Right forelimb (tissue), 1 donor: ENCODE measurements at places on chromosomes 2 and 18.

DNA sequence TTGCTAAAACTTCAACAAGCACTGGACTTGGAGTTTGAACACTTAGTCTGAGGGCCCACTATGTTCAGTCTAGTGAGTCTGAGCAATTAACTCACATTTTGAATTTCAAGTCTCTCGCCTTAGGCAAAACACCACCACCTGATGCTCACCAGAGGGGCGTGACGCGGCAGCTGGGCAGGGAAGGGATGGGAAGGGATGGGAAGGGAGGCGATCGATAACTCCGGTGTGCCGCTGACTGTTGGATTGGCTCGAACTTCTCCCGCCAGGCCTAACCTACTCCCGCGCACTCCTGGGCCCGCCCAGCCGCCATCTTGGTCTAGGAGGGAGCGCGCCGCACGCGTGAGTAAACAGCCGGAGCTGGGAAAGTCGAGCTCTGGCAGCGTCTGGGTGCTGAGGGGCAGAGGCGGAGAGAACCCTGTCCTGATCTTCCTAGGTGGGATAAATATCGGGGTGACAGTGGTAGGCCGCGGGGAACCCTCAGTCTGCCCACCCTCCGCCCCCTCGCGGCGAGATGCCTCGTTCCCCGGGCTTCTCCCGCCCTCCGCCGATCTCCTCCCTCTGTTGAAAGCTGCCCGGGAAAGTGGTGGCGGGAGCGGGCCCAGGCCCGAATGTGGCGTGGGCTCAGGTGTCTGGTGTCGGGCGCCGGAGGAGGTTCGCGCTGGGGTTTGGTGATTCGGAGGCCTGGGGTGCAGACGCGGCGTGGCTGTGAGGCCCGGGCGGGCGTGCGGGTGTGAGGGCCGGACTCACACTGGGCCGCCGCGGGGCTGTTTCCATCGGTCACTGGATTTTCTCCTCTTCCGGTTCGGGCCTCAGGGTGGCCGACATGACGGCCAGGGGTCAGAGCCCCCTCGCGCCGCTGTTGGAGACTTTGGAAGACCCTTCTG, at the start of gene RIF1:
Gene RIF1, plus strand, starts transcription at position 302 of the 884 bp plus-strand sequence. Its CDS starts 522 bp downstream, at position 824.
- peak; percentile 94 for DNase-seq

DNA sequence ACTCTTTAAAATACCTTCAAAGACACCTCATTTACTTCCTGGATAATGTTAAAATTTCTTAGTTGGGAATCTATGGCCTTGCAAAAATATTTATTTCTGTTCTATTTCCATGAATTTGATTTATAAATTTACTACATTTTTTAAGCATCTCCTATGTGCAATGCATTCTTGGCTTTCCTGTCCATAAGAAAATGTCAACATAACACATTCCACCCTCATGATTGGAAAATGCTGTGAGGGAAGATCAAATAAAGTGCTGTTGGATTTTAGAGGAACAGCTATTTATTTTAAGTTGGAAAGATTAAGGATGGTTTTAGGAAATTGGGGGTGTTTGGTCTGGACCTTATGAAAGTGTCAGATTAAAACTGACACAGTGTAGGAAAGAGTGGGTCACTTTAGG, 45.4 kb upstream of the MC4R start:
- no peak for DNase-seq

DNA sequence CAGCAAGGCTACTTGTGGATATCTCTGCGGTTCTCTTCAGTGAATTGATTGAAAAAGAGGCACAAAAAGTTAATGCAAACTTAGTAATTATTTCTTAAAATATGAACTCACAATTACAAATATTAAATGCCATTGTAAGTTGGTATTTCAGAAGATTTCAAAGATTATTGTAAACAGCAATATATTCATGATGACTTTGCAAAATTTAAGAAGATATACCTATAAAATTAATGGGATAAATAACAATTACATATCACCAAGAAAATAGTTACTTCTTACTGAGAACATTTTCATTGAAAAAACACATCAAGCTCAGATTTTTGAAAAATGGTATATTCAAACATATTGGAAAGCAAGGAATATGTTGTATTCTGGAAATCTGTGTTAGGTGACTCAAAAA, 482.0 kb upstream of the LRRTM1 start:
- DNase-seq: no peak

DNA sequence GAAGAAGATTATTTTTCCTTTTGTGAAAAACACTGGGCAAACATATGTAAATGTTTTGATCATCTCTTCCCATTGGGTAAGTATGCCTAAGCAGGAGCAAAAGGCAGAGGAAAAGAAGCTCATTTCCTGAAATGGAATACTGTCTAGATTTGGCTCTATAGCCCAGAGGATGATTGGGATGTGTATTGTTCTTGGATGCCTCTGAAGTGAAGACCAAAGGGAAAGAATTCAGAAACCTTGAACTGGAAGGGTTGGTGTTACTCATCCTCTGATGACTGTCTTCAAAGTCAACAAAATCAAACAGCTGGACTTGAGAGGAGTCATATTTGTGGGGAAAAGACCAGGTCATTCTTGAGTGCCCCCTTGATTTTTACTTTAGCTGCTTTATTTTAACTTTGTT, 112.6 kb upstream of the NT5C1B start:
- no peak for DNase-seq

DNA sequence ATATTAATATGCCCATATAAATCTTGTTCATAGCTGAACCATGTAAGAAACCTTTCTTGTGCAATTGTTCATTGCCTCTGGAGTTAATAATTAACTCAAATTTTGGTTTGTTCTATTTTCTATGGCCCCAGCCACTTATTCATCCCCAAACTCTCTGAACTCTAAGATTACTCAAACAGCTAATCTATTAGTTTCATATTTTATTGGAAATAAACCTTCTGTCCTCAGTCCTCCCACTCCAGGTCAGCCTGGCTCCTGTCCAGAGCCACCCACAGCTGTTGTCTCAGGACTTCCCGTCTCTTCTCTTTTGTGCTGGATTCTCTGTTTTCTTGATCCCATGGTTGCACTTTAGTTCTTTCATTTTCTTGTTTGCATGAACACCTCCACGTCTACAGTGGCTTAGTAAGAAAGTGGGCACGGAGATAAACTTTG, 4.4 kb upstream of the RNF103 start:
- no peak for DNase-seq

- DNase-seq: no peak
Observed at GRCh38 chr2:157122776-157123175, 134.7 kb upstream of the GALNT5 start.

DNA sequence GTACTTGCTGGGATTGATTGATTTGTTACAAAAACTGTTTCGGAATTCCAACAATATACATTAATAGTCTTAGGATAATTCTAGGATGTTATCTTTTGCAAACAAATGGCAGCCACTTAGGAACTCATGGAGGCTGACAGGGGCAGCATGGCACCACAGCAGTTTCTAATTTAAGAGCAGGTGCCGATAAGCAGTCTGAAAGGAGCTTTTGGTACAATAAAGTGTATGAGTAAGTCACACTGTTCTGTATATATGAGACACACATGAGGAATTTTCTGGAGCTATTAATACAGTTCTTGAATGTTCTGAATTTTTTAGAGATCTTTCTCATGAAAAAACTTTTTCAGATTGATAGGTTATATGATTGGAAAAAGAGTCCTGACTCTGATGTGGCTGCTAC, 52.2 kb downstream of the EIF5B start:
- DNase-seq: no peak

DNA sequence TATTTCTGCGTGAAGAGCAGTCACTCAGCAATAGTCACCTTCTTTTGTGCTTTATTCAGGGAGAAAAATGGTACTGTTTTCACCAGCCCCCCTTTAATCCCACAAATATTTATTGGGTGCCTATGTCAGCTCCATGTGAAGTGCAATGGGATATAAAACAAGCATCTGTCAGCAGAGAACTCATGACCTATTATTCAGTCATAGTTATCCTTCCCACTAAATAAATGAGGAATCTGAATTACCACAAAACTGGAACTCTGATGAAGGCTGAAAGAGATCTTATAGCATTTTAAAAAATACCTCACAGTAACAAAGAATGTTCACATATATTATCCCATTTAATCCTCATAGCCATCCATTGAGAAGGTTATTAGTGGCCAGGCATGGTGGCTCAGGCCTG, 45.8 kb downstream of the DHX57 start:
- no peak for DNase-seq

GRCh38 chr2:26477911-26478253, at the start of gene OTOF:
Gene OTOF, minus strand, starts transcription at chr2:26478124.
- DNase-seq: peak; percentile 75

DNA sequence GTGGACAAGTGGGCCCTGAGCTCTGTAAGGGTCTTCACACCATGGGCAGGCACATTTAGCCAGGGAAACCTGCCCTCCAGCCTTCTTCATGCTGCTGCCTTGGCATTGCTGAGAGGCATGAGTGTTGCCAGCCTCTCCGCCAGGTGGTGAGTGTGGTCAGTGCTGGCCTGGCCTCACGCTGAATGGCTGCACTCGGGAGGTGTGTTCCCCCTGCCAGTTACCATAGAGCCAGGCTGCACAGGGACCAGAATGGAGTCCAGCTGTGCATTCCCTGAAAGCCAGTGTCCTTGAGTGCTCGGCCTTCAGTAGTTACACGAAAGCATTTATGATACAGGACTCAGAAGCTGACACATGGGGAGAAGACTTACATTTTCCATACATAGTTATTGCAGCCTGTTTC, 139.7 kb downstream of the ATP9B start:
- no peak for DNase-seq

GRCh38 chr2:40283111-40283909, 168.6 kb downstream of the SLC8A1 start:
- no peak for DNase-seq

DNA sequence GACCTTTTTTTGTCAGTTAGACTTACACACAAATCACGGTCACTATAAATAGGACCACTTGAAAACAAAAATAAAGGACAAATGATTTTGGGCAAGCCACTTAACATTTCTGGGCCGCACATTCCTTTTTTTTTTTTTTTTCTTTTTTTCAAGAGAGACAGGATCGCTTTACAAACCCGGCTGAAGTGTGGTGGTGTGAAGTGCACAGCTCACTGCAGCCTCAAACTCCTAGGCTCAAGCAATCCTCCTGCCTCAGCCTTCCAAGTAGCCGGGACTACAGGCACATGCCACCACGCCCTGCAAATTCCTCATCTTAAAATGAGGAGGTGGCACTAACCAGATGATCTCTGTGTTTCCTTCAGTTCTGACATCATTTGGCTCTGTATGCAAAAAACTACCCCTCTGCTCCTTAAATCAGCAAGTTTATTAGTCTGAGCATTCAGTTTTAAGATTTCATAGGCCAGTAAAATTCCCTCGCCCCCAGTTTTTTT, 28.3 kb upstream of the MRO start:
- DNase-seq: no peak

- DNase-seq: no peak
Observed at GRCh38 chr2:10188211-10188610, 65.7 kb downstream of the RRM2 start.

GRCh38 chr18:58021504-58021903, 22.5 kb upstream of the NEDD4L start:
- no peak for DNase-seq

GRCh38 chr2:62194558-62195420, 1.1 kb upstream of the B3GNT2 start:
- DNase-seq: no peak

- no peak for DNase-seq
Observed at GRCh38 chr2:119469661-119470297, 38.1 kb downstream of the TMEM37 start.

DNA sequence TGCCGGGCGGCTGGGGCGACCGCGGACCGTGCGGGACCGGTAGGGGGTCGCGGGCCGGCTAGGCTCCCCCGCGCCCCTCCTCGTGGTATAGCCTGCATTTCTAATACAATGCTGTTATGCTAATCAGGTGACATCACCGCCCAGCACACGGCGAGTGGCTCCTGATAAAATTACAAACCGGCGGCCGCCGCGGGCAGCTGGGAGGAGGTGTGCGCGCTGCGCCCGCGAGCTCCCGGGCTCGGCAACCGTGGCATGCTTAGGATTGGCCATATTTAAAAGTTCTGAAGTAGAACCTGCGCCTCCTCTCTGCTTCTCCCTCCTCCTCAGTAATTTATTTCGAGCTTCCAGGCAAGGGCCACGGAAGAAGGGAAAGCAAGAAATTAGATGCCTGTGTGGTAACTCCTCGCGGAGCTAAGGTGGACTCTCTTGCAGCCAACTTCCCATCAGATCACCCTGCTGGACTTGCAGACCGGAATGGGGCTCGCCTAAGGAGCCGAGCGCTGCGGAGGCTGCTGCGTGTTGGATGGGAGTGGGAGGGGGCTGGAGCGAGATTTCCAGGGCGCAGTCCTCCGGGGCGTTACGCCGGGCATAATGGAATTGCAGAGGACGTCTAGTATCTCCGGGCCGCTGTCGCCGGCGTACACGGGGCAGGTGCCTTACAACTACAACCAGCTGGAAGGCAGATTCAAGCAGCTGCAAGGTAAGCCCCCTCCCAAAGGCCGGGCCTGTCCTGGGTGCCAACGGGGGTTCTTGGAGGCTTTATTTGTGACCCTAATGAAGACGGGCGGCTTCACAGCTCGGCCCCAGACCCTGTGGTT, 102.3 kb downstream of the SPTBN1 start:
- peak; percentile 75 for DNase-seq

DNA sequence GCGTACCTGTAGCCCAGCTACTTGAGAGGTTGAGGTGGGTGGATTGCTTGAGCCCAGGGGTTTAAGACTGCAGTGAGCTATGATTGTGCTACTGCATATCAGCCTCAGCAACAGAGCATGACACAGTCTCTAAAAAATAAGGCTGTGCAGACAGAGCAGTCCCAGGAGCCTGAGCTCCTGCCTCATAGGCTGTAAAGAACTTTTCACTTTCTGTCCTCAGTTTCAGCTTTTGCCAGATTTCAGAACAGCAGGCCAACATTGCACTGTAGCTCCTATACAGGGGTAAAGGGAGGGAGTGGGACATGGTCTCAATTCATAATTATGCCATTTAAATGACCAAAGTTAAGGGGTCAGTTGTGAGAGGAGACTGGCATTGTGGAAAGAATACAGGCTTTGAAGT, 150.6 kb downstream of the GALNT1 start:
- no peak for DNase-seq

DNA sequence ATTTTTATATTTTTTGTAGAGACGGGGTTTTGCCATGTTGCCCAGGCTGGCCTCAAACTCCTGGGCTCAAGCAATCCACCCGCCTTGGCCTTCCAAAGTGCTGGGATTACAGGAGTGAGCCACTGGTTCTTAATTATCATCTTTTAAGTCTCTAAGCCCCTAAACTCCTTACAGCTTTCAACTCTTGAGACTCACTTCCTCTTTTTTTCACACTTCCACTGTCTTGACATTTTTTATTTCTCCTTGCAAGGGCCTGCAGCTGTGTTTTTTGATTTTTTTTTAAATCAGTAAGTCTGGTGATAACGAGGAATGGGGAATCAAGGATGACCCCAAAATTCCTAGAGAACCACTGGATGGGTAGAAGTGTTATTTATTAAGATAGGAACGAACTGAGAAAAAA, 8.6 kb upstream of the ABCB11 start:
- DNase-seq: no peak

DNA sequence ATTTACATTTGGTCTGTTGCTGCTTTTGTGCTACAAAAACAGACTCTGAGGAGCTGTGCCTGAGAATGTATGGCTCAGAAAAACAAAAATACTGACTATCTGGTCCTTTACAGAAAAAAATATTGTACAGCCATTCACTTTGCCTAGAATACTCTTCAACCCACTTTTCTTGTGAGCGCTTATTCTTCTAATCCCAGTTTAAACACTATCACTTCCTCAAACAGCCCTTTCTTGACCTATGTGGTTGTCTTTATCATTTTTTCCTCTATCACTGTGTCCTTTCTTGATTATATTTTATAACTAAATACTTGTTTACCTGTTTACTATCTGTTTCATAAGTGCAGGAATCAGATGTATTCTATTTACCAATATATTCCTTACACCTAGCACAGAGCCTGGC, 33.5 kb downstream of the CUL3 start:
- no peak for DNase-seq
